ENCODE measurements at places on chromosomes 7 and 10. TPM values are rescaled to one million over a fixed set of nuclear protein-coding genes. Genes with fewer than 3 reads are reported as not detected.

GRCh38 chr10:11655836-11656235 is 44.4 kb upstream of the USP6NL start:
- no peak for DNase-seq

DNA sequence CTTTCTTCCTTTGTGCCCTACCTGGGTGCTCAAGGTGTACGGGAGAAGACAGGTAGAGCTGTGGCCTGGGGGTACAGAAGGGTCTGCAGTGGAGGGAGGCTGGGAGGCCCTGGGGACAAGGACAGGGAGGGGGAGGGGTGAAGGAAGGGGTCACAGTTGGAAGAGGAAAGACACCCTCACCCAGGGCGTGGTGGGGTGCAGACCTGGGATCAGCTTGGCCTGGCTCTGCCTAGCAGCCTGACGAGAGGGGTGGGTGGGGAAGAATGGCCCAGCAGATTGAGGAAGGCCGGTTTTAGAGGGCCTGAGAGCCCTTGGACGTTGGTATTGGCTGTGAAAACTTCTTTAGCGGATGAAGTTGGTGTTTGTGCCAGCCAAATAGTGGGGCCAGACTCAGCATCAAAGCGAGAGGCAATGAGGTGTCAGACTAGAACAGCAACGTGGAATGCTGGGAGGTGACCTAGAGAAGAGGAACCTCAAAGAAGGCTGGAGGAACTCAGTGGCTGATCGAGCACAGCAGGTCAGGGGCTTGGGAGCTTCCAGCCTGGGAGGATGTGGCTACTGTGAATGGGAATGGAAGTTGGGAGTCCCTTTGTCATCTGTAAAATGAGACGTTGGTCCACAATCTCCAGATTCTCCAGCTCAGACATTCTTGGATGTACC is 18.1 kb upstream of the TRIM8 start:
- DNase-seq, result no peak

DNA sequence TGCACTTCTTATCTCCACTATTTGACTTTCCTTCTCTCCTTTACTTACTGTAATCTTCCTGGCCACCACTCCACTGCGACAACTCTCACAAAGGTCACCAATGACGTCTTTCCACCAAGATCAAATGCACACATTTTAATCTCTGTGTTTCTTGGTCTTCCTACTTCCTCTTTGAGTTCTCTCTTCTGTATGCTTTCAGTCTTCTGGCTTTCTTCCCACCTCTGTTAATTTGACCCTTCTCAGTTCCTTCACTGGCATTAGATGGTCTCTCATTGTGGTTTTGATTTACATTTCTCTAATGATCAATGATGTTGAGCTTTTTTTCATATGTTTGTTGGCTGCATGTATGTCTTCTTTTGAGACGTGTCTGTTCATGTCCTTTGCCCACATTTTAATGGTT is 31.9 kb downstream of the FAM107B start:
- DNase-seq, result no peak

- DNase-seq, result peak; percentile 83
Measured at GRCh38 chr7:1054861-1055450, 10.6 kb downstream of the GPR146 start.

- DNase-seq, result no peak
Measured at GRCh38 chr10:24951201-24952142, 934 bp downstream of the PRTFDC1 start.

GRCh38 chr7:132466367-132466766 is 109.9 kb downstream of the PLXNA4 start:
- no peak for DNase-seq

GRCh38 chr10:133299224-133299623 is 9.4 kb downstream of the TUBGCP2 start:
- DNase-seq, result no peak

DNA sequence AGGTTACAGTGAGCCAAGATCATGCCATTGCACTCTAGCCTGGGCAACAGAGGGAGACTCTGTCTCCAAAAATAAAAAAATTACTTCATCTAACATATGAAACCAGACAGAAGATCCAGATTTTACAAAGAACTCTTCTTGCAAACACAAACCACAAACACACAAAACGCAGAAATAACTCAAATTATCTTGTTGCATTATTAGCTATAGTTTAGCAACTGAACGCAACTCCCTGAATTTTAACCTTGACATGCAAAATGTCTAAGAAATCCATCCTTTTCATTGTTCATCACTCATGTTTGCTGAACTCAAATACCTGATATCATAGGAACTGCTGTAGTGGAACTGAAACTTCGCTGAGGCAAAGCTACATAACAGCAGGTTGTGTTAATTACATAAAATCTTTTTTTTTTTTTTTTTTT is 64.1 kb downstream of the MICU1 start:
- DNase-seq, result no peak

Gene EBLN1
- total RNA-seq, result not detected

Gene ANKRD7
- total RNA-seq, result not detected

Gene ASZ1
- total RNA-seq, result not detected

Gene MMP21
- not detected for total RNA-seq

Gene PDZD7
- total RNA-seq, result 0.24 TPM

Gene PNLIPRP1
- 0.39 TPM for total RNA-seq
